ENCODE measurements at places on chromosomes 2 and 18.

DNA sequence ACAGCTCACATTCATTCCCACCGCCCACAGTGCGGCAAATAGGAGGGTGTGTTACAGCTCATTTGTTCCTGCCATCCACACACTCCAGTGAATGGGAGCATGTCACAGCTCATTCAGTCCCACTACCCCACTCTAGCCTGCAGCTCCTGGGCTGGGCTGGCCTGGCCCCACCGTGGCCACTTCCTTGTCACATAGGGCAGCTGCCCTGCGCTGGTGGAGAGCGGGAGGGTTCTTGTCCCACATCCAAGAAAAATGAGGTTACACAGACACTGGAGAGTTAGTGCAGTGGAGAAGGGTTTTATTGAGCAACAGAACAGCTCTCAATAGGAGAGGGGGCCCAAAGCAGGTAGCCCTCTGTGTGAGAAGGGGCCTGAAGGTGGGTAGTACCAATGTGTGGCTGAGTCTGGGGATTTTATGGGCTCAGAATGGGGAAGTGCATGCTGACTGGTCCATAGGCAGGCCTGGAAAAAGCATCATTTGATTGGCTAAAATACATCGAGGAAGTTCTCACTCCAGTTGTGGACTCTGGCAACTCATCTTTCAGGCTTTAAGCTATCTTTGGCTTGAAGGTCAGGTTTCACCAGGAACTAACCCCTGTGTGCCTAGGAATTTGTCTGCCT, 249.7 kb downstream of the ETAA1 start:
- DNase-seq: no peak

GRCh38 chr2:88852753-88853402, 161.4 kb downstream of the RPIA start:
- no peak for DNase-seq

GRCh38 chr2:47061944-47062678, 93.0 kb downstream of the STPG4 start:
- no peak for DNase-seq

GRCh38 chr2:148568597-148568996, 76.0 kb upstream of the EPC2 start:
- DNase-seq: no peak

GRCh38 chr2:68483011-68483410, 15.6 kb downstream of the APLF start:
- no peak for DNase-seq

DNA sequence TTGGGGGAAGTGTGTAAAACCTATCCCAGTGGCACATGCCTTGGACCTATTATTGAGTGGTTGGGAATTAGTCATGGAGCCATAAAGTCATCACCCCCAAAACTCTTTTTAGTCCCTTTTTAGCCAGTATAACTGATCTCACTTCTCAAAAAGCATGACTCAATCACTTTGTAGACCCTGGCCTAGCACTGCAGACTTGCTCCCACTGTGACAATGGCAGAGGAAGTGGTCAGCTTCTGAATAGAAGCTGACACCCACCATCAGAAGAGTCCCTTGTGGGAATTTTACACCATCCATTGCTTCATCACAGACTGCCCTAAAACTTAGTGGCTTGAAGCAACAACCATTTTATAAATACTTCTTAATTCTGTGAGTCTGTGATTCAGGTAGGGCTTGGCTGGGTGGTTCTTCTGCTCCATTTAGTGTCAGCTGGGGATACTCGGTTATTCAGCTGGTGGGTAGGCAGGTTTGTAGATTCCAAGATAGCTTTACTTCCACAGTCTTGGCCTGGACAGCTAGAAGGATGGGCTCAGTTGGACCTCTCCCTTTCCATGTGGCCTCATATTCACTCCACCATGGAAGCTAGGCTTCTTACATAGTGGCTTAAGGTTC, 10.8 kb upstream of the ITGA6 start:
- no peak for DNase-seq

DNA sequence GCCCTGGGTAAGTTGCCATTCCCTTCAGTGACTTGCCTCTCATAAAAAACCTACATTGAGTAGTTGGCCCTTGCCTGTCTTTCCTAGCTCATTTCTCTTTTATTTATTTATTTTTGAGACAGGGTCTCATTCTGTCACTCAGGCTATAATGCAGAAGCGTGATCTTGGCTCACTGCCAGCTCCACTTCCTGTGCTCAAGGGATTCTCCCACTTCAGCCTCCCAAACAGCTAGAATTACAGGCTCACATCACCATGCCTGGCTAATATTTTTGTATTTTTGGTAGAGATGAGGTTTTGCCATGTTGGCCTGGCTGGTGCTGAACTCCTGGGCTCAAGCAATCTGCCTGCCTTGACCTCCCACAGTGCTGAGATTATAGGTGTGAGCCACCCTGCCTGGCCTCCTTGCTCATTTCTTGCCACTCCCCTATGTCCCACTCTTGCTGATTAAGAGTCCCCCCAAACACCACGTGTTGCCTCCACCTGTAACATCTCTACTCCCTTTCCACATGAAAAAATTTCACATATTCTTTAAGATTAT, 12.6 kb downstream of the EVA1A start:
- DNase-seq: peak; percentile 52

DNA sequence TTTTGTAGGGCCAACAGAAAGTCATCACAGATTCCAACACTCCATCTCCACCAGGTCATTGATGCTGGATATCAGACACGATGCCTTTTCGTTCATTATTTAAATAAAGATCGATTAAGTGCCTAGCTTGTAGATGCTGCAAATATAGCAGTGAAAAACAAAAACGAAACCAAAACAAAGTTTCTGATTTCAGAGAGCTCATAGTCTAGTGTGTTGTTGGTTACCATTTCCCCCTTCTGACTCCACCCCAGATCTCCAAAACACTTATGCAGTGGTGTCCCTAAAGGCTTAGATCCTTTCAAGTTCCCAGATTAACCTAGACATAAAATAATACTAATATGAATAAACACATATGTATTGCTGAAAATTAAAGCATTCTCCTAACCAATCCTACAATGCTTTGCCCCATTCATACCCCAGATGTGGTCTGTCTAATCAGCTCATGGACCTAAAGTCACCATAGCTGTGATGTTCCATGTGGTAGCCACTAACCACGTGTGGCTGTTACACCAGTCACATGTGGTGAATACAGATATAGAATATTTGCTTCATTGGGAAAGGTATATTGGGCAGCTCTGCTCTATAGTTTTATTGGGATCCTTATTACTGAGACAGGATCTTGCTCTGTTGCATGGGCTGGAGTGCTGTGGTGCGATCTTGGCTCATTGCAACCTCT, 787.2 kb downstream of the TDRD15 start:
- DNase-seq: no peak

GRCh38 chr18:62088156-62088555, 98.7 kb downstream of the PIGN start:
- DNase-seq: no peak

DNA sequence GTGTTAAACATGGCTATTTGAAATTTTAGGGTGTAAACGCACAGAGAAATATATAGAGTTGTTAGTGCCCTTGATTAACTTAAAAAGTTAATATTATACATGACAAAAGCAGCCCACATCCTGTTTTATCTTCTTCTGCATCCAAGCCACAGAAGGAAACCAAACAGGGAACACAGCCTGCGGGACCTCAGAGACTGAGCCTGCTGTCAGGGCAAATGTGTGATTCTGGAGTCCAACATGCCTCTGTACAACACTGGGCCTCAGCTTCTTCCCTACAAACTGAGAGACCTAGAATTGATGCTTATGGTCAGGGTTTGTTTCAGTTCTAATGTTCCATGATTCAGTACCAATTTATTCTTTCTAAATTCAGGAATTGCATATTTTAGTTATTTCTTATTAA, 404.7 kb downstream of the FBXO15 start:
- no peak for DNase-seq

DNA sequence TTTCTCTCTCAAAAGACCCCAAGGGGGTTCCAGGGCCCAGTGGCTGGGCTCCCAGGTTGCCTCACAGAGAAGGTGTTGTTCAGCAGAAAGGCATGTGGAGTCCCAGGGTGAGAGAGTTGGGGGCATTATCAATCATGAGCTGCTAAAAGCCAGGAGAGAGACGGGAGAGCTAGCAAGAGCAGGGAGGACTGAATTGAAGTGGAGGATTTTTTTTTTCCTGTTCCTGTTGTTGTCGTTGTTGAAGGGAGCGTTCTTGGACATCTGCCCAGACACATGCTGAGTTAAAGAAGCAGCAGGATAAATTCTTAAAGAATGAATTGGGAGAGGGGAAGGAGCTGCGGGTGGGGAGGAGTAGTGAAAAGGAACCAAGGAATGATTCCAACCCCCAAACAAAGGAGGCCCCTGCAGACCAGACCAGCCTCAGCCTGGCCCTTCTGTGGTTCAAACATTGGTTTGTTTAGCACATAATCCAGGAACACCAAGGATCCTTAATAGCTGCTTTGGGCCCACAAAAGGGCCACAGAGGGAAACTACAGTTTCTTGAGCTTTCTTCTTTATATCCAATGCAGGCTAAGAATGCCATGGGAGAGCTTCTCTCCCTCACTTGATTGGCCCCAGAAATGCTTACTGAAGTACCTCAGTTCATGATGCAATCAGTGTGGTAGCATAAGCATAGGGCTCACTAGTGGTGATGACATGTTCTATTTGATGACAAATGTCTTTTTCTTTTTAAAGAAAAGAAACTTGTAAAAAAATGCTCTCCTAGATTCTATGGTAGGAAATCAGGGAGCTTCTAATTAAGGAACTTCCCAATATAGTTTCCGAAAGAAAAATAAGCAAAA, 146.0 kb downstream of the SETBP1 start:
- DNase-seq: peak; percentile 53

- DNase-seq: no peak
These were observed 80.5 kb upstream of the OTOF start for GRCh38 chr2:26558271-26559043.

GRCh38 chr2:127465258-127465657, 47.0 kb downstream of the PROC start:
- no peak for DNase-seq

DNA sequence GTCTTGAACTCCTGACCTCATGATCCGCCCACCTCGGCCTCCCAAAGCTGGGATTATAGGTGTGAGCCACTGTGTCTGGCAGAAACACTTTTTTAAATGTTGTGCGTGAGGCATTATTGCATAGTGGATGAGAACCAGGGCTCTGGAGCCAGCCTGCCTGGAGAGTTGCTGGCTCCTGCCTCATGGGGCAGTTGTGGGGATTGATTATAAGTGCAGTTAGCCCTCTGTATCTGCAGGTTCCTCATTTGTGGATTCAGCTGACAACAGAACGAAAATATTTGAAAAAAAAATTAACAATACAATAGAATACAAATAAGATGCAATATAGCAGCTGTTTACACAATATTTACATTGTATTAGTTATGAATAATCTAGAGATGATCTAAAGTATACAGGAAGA, 129.4 kb upstream of the EML6 start:
- DNase-seq: no peak

GRCh38 chr2:221272729-221273128, 299.4 kb downstream of the EPHA4 start:
- DNase-seq: no peak

- DNase-seq: no peak
These were observed 5.5 kb upstream of the NPAS2 start for GRCh38 chr2:100814453-100814852.

GRCh38 chr2:178484245-178485041, 4.2 kb downstream of the PLEKHA3 start:
- peak; percentile 68 for DNase-seq

DNA sequence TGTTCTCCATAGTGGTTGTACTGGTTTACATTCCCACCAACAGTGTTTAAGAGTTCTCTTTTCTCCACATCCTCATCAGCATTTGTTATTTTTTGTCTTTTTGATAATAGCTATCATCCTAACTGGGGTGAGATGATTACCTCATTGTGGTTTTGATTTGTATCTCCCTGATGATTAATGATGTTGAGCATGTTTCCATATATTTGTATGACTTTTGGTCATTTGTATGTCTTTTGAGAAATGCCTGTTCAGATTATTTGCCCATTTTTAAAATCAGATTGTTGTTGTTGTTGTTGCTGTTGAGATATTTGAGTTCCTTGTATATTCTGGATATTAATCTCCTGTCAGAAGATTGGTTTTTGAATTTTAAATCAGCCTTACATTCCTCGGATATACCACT, 147.5 kb downstream of the NCOA1 start:
- DNase-seq: no peak

GRCh38 chr2:212667751-212668316, 129.2 kb upstream of the ERBB4 start:
- no peak for DNase-seq

- DNase-seq: no peak
These were observed 356.6 kb upstream of the SALL3 start for GRCh38 chr18:78622907-78623541.

DNA sequence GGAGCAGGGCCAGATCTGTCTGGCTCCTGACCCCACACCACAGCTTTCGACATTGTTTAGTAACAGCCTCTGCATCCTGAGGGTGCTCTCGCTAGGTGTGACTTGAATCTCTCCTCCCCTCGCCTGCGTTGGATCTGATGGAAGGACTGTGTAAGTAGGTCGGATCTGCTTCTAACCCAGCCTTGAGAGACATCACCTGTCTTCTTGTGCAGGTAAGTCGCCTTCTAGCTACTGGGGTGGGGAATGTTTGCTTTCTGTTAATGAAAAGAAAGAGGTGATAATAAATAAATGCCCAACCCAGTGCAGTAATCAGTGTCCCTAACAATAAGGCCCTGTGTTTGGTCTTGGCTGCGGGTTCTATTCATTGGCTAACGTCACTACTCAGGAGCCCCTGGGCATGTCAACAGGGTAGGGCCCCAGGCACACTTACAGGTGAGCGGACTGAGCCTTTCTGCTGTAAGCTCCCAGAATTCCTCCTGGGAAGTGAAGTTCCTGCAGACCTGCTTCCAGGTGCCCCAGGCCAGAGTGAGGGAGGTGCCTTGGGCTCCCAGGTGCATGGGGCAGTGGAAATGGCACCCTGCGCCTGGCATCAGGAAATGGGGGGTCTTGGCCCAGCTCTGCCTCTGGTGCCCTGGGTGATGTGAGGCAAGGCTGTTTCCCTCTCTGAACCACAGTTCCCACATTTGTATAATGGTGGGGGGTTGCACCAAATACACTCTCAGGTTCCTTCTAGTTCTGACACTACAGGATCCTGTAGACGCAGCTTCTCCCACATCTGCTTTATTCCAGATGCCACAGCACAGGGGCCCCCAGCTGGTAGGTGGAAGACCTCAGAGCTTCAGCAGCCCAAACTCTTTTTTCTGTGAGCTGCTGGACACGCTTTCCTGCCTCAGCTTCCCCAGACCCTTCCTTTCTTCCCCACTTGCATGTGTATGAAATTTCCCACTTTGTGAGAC, 11.2 kb upstream of the FOSL2 start:
- DNase-seq: peak; percentile 28

GRCh38 chr2:181566334-181567032, 90.4 kb downstream of the CERKL start:
- no peak for DNase-seq

DNA sequence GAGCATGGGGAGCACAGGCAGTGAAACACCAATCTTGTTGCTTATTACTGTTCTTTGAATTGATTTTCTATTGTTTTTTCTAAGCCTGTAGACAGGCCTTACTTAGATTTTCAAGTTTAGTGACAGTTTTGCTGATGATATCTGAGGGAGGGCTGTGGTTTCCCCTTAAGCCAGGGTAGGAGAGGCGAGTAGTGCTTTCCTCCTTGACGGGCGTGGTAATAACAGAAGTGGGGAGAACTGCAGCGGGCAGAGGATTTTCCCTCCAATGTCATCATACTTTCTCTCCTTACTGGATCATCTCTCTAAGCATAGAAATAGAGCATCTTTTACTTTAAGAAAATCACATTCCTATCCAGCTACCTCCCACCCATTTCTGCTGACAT, 314.4 kb downstream of the ALK start:
- DNase-seq: no peak

Data from NCI-H2081 (cell line).